ENCODE measurements at places on chromosomes 12 and 14.

GRCh38 chr14:26401179-26401968 lies 196.5 kb downstream of the NOVA1 start:
- no peak for DNase-seq

DNA sequence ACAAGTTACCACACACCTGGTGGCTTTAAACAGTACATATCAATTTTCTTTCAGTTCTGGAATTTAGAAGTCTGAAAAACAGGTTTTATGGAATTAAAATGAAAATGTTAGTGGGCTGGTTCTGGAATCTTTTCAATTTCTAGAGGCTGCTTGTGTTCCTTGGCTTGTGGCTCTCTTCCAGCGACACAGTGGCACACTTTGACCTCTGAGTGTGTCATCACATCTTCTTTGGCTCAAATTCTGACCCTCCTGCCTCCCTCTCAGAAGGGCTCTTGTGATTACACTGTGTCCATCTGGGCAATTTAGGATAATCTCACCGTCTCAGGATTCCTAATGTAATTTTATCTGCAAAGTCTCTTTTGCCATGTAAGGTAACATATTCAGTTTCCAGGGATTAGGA lies 170.0 kb downstream of the PLCZ1 start:
- DNase-seq, result no peak

DNA sequence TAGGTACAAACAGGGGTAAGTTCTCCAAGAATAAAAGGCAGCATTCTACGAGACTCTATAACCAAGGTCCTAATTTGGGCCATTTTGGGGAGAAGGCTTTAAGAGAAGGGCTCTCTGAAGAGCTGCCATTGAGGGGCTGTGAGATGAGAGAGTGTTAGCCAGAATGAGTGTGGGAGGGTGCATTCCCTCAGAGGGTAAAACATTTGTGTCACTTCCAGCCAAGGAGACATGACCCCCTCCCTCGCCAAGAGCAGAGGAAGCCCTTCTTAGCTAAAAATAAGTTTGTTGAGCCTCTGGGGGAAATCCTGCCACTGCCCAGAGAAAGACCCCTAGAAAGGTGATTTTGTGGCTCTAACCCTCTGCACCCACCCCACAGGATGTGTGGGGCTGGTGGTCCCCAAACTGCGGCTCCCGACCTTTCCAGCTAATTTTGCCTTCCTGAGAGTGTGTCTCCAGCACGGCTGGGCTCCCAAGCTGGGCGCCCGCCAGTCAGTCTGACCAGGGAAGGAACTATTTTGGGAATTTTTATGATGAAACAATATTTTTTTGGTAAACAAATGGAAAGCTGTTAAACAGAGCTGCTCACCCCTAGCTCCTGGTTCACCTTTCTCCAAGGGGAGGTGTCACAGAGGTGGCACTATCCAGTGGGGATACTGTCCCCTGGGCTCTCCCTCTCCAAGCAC lies 65.9 kb upstream of the JDP2 start:
- DNase-seq, result no peak

- no peak for DNase-seq
Measured at GRCh38 chr14:75476274-75476995, 45.8 kb upstream of the BATF start.

DNA sequence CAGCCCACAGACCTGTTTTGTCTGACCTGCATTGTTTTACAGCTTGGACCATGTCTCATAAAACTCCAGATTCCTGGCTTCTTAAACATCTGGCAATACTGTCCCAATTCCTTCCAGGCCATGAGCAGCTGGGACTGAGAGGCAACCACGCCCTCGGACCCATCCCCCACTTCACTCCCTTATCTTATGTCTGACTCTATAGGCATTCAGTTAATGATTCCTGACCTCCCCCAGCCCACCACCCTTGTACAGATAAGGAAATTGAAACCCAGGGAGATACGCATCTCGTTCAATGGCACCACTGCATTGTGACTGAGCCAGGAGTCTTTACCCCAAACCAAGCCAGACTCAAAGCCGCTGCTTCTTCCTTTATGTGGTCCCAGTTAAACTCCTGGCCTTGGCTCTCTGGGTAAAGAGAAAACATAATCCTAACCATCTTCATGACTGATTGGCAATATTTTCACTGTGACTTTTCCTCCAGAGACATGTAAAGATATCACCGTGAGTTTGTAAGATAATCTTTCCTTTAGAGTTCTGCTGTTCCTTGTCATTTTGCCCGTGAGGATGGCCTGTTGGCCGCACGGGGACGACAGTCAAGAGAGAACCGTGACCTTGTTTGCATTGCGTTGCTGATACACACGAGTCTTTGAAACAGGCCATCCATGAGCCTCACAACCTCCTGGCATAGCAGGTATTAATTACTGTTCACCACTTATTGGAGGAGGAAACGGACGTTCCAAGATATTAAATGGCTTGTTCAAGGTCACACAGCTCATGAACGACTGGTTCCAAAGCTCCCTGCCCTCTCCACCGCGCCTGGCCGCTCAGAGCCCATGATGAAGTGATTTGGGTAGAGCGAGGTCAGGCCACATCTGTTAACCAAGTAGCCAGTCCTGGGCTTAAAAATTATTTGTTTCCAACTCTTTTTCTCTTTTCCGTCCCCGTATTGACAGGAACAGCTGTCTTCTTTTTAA lies 39.4 kb downstream of the MAP1LC3B2 start:
- DNase-seq, result no peak
